ENCODE measurements at places on chromosomes 6 and 20.

DNA sequence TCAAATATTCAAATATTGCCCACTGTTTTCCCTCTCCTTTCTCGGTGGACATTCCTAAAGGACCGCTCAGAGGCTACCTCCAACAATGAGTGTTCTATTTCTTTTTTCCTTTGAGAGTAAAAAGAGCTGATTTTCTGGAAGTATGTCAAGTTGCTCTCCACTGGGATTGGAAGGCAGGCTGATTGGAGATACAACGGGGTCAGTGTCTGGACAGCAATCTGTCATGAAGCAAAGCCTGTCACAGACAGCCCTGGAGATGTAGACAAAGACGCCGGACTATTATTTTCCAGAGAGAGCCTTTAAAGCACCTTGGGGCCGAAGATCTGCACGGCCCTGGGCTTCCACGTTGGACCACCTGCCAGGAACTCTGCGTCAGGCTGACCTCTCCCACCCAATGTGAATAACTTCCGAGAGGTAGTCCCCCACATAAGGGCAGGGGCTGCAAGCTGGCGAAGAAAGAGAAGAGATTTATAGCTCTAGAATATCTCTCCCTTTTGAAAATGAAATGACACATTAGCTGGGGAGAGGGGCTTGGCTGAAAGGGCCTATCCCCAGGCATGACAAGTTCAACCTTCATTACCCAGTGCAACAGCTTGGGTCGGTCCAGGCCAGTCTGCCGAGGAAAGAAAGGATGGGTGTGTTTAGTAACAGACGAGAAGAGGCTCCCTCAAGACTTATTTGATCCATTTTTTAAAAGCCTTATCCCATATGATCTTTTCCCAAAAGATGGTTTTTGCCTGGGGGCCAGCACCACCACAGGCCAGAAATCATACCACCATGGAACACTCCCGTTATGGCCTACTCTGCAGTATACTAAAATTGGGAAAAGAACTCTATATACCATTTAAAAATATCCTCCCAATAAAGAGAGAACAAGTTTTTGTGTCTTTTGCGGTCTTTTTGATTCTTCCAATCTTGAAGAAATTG is 131.1 kb downstream of the OLIG3 start:
- no peak for DNase-seq

- no peak for DNase-seq
Measured at GRCh38 chr6:67642582-67642981, 992.5 kb upstream of the ADGRB3 start.

- DNase-seq: no peak
Measured at GRCh38 chr6:152160346-152160745, 352.9 kb downstream of the ESR1 start.

DNA sequence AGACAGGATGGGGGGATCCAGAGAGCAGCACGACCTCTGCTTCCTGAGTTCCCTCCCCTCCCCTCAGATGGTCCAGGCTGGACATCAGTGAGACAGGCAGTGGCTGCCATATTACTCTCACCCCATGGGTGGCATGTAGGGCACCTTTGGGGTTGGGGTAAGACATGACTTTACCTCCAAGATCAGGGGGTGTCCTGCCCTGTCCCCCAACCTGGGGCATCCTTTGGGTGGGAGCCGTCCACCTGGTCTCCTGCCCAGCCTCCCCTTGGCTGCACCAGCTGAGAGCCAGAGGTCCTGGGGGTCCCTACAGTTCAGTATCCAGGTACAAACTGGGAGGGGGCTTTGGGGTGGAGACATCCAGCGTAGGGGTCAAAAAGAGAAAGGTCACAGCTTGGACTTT is 48.7 kb upstream of the SLCO4A1 start:
- no peak for DNase-seq

DNA sequence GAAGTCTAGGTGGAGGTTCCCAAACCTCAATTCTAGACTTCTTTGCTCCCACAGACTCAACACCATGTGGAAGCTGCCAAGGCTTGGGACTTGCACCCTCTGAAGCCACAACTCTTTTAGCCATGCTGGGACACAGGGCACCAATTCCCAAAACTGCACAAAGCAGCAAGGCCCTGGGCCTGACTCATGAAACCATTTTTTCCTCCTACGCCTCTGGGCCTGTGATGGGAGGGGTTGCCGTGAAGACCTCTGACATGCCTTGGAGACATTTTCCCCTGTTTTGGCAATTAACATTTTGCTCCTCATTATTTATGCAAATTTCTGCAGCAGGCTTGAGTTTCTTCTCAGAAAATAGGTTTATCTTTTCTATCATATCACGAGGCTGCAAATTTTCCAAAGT is 355.4 kb upstream of the RUNX2 start:
- DNase-seq: no peak

GRCh38 chr20:10982692-10983091 is 308.9 kb upstream of the JAG1 start:
- DNase-seq: no peak

DNA sequence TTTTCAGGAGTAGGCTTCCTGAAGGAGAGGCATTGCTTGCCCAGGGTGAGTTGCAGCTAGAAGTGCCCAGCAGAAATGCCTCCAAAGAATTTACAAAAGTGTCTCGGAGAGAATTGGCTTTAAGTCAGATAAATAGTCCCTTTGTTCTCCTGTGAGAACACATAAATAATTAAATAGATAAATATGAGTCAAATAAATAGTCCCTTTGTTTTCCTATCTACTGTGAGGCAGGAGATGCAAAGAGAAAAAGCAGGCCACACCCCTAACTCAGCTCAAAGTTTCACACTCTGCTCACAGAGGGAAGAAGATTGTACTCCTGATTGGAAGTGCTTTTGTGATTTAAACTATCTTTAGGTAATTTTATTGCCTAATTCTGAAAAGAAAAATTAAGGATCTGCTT is 180.7 kb upstream of the PRSS16 start:
- no peak for DNase-seq

DNA sequence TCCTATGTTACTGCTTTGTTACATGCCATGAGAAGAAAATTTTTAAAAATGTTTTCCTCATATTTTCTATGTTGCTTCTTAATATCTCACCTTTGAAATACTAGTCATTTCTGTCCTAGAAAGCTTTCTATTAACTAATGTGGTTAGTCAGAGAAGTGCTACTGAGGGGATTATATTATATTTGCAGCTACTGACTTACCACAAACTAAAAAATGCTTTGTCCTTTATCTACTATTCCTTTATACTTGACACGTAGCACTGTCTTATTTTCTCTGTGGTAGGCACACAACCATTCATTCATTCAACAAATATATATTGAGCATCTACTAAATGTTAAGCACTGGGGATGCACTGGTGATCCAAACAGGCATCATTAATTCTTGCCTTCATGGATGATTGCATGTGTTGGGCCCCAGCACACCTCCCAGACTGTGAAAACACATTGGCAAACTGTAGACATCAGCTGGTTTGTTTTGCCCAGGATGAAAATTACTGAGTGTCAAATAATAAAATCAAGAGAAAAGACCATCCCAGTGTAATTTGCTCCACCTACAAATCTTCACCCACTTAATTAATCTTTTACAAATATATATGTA is 10.7 kb upstream of the MLIP start:
- DNase-seq: no peak

GRCh38 chr20:32652739-32653526 is 20.8 kb downstream of the C20orf203 start:
- DNase-seq: peak; percentile 77

DNA sequence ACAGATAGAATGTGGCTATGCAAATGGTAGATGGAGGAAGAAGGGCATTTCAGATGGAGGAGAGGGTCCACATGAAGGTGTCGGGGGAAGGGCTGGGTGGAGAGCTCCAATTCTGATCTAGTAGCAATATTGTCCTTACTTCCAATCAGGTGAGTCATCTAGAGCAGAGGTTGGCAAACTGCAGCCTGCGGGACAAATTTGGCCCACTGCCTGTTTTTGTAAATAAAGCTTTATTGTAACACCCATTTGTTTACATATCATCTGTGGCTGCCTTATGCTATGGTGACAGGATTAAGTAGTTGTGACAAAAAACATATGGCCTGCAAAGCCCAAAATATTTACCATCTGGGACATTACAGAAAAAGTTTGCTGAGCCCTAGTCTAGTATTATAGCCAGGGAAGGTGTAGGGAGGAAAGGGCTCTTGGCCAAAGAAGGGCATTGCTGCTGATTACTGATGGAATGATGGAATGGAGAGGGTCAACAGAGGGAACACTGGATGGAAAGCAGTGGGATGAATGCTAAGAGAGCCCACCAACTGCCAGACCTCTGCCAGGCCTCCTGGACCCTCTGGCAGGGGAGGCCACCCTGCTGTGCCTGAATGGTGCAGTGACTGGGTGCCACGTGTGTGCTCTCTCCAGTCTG is 79.8 kb downstream of the SLC22A23 start:
- no peak for DNase-seq

GRCh38 chr6:108114841-108115597 is 40.5 kb upstream of the OSTM1 start:
- peak; percentile 52 for DNase-seq

- no peak for DNase-seq
Measured at GRCh38 chr6:167543602-167544497, 219.0 kb downstream of the TTLL2 start.

DNA sequence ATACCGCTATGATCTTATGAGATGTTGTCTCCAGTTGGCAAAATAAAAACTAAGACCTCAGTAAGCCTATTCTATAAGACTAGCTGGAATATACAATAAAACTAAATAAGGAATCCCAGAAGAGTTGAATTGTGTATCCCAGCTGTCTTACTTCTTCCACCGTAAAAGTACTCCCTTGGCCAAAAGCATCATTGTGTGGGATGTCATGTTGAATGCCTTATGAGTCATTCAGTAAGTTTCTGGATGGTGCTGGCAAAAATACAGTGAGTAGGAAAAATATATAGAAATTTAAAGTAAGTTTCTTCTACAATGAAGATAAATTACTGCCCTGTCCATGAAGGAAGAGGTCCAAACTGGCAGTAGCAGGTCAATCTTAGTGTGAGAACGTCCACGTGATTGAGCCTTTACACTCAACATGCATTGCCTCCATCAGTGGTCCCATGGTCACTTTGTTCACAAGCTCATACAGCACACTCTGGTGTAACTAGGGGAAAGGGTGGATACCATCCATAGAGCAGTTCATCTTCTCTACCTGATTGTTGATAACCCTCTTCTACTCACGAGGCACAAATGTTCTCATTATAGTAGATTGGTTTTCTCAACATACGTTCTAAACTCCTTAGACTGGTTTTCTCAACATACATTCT is 13.7 kb upstream of the ZNF318 start:
- DNase-seq: no peak

DNA sequence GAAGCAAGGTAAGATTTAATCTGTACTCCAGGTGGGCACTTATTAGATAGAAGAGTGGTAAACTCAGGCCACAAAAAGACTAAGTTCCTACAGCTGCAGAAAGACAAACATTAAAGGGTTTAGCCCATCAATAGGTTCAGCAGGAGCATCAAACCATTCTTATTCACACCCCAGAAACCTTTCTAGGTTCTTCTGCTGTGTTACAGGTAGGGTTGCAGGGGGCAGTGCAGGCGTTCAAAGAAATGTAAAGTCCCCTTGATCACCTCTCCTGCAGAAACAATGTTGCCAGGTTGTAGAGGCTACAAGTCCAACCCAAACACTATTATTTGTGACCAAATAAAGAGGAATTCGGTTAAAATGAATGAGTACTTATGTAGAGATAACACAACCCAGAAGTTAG is 31.8 kb downstream of the PHACTR1 start:
- no peak for DNase-seq

DNA sequence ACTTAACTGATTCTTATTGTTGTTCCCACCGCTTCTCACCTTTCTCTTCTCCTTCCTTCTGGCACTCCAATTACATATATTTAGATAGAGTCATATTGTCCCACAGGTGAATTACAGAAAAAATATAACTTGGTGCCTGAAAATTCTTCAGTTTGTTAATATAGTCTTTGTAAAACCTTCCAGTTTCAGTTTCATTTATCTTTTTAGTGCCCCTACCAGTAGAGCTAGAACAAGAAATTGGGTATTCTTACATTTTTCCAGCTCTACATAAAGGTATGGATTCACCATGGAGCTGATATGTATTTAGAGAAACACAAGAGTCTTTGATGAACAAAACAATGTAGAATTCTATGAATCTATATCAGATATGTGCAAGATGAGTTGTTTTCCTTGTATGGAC is 10.7 kb downstream of the MANEA start:
- no peak for DNase-seq

- no peak for DNase-seq
Measured at GRCh38 chr6:150412221-150412620, 43.4 kb downstream of the IYD start.

DNA sequence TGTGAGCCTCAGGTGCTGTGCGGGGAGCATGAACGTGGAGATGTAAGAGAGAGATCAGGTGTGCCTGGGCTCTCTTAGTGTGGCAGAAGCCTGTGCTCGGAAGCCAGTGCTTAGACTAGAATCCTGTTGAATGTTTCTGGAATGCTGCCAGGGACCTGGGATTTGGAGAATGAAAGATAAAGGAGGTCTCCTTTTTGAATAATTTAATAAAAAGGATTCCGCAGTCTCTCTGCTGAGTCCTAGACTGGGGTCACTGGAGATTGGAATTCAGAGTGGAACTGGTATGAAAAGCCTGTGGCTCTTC is 18.8 kb upstream of the EFCAB8 start:
- DNase-seq: no peak

- no peak for DNase-seq
Measured at GRCh38 chr6:107819964-107820337, 4.2 kb downstream of the SCML4 start.

DNA sequence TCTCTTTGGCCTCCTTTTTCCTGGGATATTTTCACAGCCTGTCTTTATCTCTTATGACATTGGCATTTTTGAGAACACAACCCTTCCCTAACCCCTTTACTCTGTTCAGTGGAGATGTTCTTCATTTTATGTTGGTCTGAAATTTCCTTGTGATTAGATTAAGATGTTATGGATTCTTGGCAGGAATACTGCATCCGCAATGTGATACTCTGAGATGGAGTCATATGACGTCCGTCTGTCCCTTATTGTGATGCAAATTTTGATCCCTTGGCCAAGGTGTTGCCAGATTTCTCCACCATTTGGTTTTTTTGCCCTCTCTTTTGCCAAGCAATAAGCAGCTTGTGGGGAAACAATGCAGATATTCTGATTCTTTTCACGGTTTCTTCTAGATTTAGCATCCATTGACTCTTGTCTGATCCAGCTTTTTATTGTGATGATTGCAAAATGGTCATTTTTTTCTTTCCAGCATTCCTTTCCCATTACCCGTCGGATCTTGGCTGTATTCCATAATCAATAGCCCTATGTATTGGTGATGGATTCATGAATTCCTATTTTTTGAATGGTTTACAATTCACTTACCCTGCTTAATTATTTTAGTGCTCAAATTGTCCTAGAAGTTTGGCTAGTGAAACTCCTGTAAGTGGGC is 85.1 kb downstream of the NCOA3 start:
- no peak for DNase-seq
